Testis (tissue), 5 donors: ENCODE measurements at places on chromosomes 6 and 20. TPM values are rescaled to one million over a fixed set of nuclear protein-coding genes. Genes with fewer than 3 reads are reported as not detected.

GRCh38 chr6:221531-222349 lies 70.5 kb upstream of the DUSP22 start:
- no peak for DNase-seq
- H3K4me1 ChIP-seq = no peaks in the 10 kb centered on the region
- H3K36me3 ChIP-seq = no peaks in the 10 kb centered on the region
- H3K27me3 ChIP-seq = no peaks in the 10 kb centered on the region
- H3K27ac ChIP-seq = no peak overlapping the region
- no peak overlapping the region for H3K4me3 ChIP-seq

GRCh38 chr6:72238900-72239299 lies 352.6 kb downstream of the RIMS1 start:
- no peak for DNase-seq
- no peak overlapping the region for H3K4me3 ChIP-seq
- no peaks in the 10 kb centered on the region for H3K36me3 ChIP-seq
- no peaks in the 10 kb centered on the region for H3K4me1 ChIP-seq

DNA sequence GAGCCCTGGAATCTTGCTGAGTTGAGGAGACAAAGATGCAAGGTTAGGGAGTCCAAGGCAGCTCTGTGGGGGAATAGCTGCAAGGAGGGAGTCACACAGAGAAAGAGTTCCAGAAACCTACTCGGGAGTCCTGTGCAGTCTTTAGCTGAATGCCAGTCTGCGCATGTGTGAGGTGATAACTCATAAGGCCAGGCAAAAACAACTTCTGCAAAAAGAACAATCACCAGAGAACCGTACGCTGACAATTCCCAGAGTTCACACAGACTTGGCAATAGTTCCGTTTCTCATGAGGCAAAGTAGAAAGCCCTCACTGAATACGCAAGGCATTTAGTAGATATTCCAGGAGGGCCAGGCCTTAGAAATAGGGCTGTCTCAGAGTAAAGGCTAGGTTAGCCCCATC lies 135.2 kb upstream of the TAB2 start:
- H3K27ac ChIP-seq = no peak overlapping the region
- no peak for DNase-seq
- no peaks in the 10 kb centered on the region for H3K4me1 ChIP-seq
- no peaks in the 10 kb centered on the region for H3K27me3 ChIP-seq
- no peaks in the 10 kb centered on the region for H3K36me3 ChIP-seq
- H3K4me3 ChIP-seq = no peak overlapping the region

DNA sequence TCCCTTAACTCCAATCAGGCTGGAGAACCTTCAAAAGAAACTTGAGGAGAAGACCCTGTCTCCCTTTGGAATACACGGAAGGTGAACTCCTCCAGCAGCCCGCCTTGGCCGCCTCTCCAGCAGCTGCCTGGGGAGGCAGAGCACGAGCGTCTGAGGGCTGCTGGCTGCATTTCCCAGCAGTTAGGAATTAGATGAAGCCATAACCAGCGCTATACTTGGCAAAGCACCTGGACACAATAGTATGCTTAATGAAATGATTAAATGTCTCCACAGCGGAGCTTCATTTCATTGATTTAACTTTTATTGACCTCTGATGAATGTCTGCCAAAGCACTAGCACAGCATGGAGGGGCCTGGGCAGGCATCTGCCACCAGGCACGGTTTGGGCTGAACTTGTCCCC lies 73.5 kb downstream of the TMEM242 start:
- DNase-seq = no peak
- H3K36me3 ChIP-seq = no peaks in the 10 kb centered on the region
- H3K4me3 ChIP-seq = no peak overlapping the region
- no peak overlapping the region for H3K27ac ChIP-seq
- H3K27me3 ChIP-seq = no peaks in the 10 kb centered on the region
- H3K4me1 ChIP-seq = peaks cover 5% of the 10 kb centered on the region

GRCh38 chr6:7114744-7115458 lies 7.1 kb downstream of the RREB1 start:
- DNase-seq = no peak
- H3K27me3 ChIP-seq = no peaks in the 10 kb centered on the region
- no peaks in the 10 kb centered on the region for H3K36me3 ChIP-seq
- H3K4me1 ChIP-seq = peaks cover 37% of the 10 kb centered on the region

The TNF gene
- polyA plus RNA-seq = 1.1 TPM
